ENCODE measurements at places on chromosomes 1 and 21. TPM values are rescaled to one million over a fixed set of nuclear protein-coding genes. Genes with fewer than 3 reads are reported as not detected.

The TEX38 gene
- total RNA-seq = not detected

The ANGPTL3 gene
- total RNA-seq = not detected

The LYPD8 gene
- 0.14 TPM for total RNA-seq

The HEYL gene
- total RNA-seq = 0.09 TPM

All from smooth muscle cell of bladder (primary cell).